ENCODE measurements at places on chromosomes 3 and 15.

- no peak for DNase-seq
These were observed 7.5 kb downstream of the PSTPIP1 start for GRCh38 chr15:77002436-77002835.

DNA sequence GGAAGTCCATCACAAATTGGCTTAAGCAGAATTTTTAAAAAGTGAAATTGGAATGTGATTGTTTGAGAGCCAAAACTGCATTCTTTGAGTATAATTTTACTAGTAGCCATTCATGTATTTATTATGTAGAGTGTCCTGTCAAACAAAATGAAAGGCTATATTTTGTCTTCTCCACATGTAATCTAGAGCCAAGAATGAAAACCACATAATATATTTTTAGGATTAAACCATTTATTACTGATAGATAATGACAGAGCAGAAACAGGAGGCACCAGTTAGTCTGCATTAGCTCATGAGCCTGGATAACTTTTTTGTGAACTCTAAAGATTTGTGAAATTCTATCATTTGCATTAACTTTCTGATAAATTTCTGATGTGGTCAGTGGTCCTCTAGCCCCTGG lies 130.2 kb downstream of the FILIP1L start:
- DNase-seq = no peak

- no peak for DNase-seq
These were observed 518.5 kb downstream of the EPHA3 start for GRCh38 chr3:89625945-89626344.

GRCh38 chr15:85667491-85668424 lies 127.0 kb downstream of the KLHL25 start:
- no peak for DNase-seq

DNA sequence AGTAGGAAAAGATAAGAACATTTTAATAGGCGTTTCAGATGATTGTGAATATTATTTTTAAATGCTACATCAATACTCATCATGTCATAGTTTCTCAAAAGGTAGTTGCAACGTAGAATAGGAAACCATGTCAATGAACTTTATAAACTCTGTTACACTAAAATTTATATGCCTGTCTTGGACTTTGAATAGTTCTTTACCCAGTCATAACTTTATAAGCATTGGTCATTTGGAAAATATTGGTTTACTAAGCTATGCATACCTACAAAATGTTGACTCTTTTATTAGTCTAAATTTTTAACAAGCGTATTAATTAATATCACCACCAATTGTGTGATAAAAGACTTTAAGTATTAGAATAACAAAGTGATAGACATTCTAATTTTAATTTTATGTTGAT lies 293.5 kb downstream of the CGGBP1 start:
- DNase-seq = no peak

DNA sequence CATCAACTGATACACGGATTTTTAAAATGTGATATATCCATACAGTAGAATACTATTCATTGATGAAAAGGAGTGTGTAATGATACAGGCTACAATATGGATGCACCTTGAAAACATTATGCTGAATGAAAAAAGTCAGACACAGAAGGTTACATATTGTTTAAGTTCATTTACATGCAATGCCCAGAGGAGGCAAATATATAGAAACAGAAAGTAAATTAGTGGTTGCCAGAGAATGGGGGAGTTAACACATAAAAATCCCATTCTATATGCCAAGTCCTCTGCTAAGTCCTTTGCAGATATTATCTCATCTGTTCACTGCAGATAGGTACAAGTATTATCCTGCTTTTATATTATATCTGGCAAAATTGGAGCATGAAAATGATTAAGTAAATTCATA lies 22.1 kb upstream of the CDIN1 start:
- DNase-seq = no peak
